ENCODE measurements at places on chromosomes 5 and 9.

GRCh38 chr9:20441711-20442423 is 180.4 kb downstream of the MLLT3 start:
- no peak for DNase-seq

GRCh38 chr9:312596-313320 is 98.1 kb downstream of the DOCK8 start:
- DNase-seq: no peak

DNA sequence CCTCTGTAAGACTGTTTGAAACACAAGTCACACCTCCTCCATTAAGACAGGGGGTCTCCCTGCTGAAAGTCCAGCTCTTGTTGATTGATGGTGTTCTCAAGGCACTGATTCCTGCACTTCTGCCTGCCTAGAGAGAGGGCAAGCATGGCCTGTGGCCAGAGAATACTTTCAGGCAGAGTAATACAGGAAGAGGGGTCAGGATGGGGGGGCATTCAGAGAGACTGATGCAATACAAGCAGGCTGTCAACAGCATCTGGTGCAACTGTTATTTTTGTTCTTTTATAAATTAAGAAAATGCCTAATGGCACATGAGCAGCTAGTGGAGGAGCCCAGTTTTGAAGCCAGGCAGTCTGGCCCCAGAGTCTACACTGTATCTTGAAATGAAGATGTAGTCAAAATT is 302.2 kb downstream of the DIRAS2 start:
- no peak for DNase-seq

GRCh38 chr5:6371079-6371810 is 7.1 kb downstream of the MED10 start:
- DNase-seq: no peak

- no peak for DNase-seq
Observed at GRCh38 chr5:40206030-40206429, 473.7 kb upstream of the PTGER4 start.

DNA sequence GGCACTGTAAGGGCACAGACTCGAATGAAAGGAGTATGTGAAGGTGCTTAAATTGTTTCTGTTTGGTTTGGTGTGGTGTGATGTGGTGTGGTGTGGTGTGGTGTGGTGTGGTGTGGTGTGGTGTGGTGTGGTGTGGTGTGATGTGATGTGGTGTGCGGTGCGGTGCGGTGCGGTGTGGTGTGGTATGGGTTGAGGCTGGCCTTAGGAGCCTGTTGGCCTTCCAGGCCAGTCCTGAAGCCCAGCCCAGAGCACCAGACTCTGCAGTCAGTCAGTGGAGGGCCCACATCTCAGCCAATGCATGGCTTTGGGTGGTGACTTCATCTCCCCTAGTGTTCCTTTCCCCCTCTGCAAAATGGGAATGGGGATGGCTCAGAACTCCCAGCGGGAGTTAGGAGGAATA is 85.8 kb downstream of the KCNIP1 start:
- no peak for DNase-seq

GRCh38 chr9:109342878-109343277 is 22.0 kb upstream of the EPB41L4B start:
- no peak for DNase-seq

DNA sequence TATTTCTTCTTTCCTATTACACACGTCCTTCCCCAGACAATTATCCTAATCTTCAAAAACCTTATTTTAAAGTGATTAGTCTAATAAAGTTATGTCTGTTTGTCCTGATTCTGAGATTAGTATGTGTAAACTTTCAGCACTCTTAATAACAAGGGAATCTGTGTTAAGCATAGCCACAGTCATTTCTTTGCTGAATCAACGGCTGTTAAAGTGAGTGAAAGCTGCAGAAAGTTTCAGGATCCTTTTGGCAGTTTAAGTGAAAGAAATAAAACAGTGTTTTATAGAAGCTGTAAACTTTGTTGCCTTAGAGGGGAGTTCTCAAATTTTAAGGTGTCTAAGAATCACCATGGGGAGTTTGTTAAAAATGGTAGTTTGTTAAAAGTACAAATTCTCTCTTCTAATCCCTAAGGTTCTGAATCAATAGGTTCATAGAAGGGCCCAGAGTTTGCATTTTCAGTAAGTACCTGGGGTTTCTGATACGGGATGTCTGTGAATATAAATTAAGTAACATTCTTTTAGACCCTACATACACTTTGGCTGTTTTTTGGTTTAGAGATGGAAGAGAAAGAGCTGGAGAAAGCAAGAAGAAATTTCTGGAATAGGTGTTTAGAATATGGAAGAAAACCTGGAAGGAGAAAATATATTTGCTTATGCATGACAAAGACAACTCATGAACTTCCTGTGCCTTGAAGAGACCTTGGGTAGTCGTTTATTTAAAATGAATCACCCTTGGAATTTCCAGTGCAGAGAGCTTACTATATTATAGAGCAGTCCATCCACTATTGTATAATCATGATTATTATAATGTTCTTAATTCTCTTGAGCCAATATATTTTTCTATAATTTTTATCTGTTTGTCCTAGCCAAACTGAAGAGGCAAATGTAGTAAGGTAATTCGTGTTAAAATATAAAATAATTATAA is 45.7 kb downstream of the SCAMP1 start:
- DNase-seq: no peak

DNA sequence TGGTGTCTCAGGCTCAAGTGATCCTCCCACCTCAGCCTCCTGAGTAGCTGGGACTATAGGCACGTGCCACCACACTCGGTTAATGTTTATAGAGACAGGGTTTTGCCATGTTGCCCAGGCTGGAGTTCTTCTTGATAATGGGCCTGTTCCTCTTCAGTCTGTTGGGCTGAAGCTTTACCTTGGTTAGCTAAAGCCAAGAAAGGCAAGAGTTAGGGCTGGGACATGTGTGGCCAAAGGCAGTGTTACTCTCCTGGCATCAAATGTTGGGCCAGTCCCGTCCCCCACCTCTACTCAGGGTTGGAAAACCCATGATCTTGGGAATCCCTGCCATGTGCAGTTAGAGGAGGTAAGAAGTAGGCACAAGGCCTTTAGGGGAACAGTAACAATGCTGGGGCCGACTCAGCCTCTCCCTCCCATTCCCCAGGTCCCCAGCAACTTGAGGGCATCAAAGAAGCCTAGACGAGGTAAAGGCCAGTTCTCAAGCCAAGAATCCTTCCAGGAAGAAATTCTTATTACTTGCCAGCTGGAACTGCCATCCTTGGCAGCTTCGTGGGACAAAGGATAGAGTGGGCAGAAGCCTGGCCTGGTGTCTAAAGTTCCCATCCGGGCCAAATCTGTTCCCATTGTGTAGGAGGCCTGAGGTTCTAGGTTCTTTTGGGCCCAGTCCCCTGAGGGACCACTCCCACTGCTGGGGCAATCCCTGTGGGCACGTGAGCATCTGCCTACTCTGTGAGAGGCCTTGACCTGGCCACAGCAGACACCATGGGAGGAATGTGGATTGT is 4.5 kb downstream of the EGR1 start:
- peak; percentile 22 for DNase-seq

DNA sequence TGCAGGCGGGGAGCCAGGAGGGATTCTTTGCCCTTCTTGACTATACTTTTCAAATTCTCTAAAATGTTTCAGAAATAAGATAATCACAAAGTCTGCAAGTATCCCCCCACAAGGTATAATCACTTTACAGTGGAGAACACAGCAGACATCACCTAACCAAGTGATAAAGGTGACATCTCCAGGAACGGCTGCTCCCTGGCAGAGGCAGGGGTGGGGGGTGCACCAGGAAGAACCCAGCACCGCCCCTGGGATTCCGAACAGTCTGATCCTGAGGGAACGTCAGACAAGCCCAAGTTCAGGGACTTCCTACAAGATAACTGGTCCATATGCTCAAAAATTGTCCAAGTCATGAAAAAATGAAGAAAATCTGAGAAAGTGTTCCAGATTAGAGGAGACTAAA is 85.4 kb downstream of the HSD17B3 start:
- DNase-seq: no peak

DNA sequence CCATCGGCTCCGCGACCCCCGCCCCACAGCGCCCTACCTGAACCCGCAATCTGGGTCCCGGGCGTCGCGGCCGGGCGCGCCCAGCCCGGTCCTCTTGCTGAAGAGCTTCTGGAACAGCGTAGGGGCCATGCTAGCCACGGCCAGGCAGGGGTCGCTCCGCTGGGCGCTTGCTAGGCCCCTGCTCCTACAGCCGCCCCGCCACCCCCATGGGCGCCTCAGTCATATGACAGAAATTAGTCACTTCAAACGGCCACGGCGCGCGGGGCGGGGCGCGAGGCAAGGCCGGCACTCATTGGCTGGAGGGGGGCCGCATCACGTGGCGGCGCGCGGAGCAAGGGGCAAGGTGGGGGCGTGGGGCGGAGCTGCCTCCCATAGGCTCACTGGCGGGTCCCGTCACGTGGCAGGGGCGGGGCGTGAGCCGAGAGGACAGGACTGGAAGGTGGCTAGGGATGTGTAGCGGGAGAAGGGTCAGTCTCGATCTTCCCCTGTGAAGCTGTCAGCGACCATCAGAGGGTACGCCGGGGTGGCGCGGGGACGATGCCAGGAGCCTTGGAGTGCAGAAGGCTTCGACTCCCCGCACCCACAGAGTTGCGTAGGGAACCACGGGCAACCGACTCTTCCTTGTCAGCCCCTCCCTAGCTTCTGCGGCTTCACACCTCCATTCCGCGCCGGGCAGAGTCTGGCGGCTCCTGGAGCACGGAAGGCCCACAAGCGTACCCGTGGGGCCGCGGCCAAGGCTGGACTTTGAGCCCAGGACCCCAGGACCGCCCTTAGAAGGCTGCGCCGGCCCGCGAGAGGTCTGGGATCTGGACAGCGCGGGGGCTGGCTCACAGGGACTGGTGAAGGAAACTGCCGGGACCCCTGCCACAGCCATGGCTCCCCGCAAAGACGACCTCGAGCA is at the start of gene FNIP1:
TSS of gene FNIP1 (minus strand) at position 225 of the 901 bp plus-strand sequence. CDS start at position 129, 96 bp downstream.
- DNase-seq: peak; percentile 98

GRCh38 chr5:60945813-60946187 is 795 bp downstream of the NDUFAF2 start:
- DNase-seq: no peak

DNA sequence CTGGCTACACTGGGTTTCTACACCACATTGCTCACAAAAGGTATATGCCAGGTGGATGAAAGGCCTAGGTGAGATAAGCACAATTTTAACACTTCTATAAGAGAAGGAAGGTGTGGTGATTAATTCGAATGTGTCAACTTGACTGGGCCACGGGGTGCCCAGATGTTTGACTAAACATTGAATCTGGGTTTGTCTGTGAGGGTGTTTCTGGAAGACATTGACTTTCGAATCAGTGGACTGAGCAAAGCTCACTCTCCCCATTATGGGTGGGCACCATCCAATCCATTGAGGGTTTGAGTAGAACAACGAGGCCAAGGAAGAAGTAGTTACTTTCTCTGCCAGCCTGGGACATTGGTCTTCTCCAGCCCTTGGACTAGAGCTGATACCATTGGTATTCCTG is 78.2 kb upstream of the COL5A1 start:
- DNase-seq: no peak

GRCh38 chr5:97600486-97600885 is 417.4 kb upstream of the RIOK2 start:
- DNase-seq: no peak

- DNase-seq: no peak
Observed at GRCh38 chr9:89806371-89807100, 201.7 kb downstream of the GADD45G start.

DNA sequence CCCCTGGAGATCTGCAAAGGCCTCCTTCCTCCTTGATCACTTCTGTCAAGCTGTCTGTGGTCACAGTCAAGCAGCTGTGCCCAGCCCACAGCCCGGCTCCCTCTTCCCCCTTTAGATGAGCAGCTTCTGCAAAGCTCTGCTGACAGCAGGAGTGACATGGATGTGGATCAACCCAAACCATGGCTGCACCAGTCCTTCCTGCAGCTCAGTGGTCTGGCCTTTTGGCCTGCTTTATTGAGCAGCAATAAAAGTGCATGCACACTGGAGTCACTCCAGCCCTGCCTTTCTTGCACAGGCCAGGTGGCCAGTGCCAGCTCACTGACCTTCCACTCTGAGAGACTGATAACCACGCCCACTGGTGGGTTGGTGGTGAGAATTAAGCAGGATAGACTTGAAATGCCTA is 91.3 kb upstream of the OTULINL start:
- DNase-seq: no peak

GRCh38 chr5:175261526-175261925 is 182.5 kb downstream of the DRD1 start:
- DNase-seq: no peak

DNA sequence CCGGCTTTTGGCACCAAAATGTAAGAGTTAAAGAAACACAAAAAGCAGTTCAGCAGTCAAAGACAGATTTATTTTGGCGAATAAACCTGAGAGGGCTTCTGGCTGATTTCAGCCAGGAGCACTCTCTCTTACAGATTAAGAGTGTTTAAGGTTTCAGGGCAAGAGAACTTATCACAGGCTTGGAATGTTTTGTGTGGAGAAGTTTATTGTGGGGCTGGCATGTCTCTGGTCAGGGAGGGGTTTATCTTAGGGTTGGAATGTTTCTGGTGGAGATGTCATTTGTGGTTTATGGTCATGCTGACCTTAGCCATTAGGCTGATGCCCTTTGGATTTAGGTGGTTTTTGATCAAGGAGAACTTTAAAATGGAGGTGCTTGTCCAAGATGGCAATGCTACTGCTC is 622.3 kb upstream of the PTPRD start:
- no peak for DNase-seq

- DNase-seq: no peak
Observed at GRCh38 chr9:127307802-127308201, 43.2 kb downstream of the GARNL3 start.

GRCh38 chr5:170311511-170312300 is 14.1 kb upstream of the LCP2 start:
- DNase-seq: no peak

- DNase-seq: no peak
Observed at GRCh38 chr5:6736106-6736505, 22.9 kb downstream of the TENT4A start.

DNA sequence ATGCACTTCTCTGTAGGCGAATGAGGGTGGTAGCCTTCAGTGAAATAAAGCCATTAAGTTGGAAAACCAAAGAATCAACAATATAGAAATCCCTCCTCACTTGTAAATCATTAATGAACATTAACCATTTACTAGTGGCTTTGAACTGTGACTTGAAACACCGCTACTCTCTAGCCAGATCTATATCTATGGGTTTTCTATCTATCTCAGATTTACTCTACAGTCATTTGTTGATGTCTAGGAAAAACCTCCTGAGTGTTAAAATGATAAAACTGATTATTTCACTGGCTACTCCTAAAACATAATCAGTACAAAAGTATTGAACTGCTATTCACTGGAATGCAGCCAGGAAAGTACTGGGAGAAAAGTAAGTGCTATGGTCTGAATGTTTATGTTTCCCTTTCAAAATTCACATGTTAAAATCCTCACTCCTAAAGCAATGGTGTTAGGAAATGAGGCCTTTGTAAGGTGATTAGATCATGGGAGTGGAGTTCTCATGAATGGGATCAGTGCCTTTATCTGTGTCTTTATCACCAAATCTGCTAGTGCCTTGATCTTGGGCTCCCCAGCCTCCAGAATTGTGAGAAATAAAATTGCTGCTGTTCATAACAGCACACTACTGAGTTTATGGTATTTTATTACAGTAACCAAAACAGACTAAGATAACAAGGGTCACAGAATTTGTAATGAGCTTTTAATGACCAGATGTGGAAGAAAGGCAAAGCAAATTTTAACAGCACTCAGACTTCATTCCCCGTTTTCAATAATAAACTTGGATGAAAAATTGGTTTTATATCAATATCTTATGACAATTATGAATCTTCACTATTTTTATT is 8.6 kb upstream of the OXCT1 start:
- no peak for DNase-seq

- DNase-seq: no peak
Observed at GRCh38 chr9:121963528-121963995, 129.5 kb downstream of the TTLL11 start.
